Keratinocyte (primary cell): ENCODE measurements at places on chromosomes 12 and 14. TPM values are rescaled to one million over a fixed set of nuclear protein-coding genes. Genes with fewer than 3 reads are reported as not detected.

DNA sequence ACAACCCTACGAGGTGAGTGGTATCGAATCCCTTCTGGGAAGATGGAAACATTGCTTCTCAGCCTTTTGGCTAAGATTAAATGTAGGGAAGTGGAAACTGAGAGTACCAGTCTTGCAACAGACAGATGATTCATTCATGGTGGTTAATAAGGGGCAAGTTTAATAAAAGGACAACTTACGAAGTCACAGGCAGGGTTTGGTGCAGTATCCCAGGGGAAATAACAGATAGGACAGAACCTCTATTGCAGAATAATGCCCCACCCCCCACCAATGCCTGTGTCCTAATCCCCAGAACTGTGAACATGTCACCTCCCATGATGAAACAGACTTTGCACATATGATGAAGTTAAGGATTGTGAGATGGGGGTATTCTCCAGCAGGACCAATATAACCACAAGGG lies 212.5 kb downstream of the TBX5 start:
- no peaks in the 10 kb centered on the region for H3K36me3 ChIP-seq
- H3K27me3 ChIP-seq, result no peaks in the 10 kb centered on the region
- H3K27ac ChIP-seq, result no peak overlapping the region
- no peak overlapping the region for H3K4me3 ChIP-seq
- H3K4me1 ChIP-seq, result no peaks in the 10 kb centered on the region

Gene FLRT2
- polyA plus RNA-seq, result 49.3 to 74.4 TPM (median 69.2 TPM) in 3 replicates

DNA sequence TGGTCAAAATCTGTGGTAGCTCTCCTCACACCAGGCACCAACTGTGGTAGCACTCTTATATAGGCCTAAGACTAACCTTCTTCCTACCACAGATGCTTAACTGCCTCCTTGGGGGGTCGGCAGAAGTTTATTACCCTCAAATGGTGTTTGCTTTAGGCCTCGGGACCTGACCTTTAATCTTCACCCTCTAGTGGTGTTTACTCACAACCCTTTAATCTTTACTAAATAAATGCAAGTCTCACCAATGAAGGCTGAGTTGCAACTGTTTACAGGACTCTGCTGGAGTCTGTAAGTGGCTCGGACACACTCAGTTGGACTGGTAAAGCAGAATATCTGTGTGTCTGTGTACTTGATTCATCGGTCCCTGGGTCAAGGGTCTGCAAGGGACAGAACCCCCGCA lies 29.4 kb downstream of the CCER1 start:
- no peaks in the 10 kb centered on the region for H3K27me3 ChIP-seq
- peaks cover 5% of the 10 kb centered on the region for H3K4me1 ChIP-seq
- no peaks in the 10 kb centered on the region for H3K36me3 ChIP-seq

DNA sequence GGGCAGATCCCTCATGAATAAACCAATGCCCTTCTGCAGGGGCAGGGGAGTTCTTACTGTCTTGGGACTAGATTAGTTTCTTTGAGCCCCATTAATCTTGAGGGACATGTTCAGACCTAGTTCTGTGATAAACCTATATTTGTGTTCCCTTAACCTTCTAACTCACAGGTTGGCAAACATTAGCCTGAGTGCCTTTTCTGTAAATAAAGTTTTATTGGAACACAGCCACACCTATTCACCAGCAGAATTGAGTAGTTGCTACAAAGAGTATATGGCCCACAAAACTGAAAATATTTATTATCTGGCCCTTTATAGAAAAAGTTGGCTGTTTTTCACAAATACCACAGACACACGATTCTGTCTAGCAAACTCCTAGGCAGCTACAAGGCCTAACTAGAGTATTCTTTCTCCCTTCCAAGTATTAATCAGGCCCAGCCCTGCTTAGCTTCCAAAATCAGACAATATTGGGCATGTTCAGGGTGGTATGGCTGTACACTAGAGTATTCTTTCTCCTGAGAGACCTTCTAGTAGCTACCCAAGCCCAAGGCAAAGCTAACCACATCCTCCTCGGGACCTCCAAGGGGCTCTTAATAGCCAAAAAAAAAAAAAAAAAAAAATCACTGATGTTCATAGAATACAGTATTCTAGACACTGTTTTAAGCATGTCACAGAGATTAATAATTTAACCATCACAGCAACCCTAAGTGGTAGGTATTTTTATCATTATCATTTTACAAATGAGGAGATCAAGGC lies 199.3 kb upstream of the PWP1 start:
- DNase-seq, result no peak
- H3K4me3 ChIP-seq, result no peak overlapping the region
- H3K4me1 ChIP-seq, result no peaks in the 10 kb centered on the region
- no peaks in the 10 kb centered on the region for H3K27me3 ChIP-seq
- H3K27ac ChIP-seq, result no peak overlapping the region

Gene ZDHHC22
- not detected in 3 replicates for polyA plus RNA-seq

DNA sequence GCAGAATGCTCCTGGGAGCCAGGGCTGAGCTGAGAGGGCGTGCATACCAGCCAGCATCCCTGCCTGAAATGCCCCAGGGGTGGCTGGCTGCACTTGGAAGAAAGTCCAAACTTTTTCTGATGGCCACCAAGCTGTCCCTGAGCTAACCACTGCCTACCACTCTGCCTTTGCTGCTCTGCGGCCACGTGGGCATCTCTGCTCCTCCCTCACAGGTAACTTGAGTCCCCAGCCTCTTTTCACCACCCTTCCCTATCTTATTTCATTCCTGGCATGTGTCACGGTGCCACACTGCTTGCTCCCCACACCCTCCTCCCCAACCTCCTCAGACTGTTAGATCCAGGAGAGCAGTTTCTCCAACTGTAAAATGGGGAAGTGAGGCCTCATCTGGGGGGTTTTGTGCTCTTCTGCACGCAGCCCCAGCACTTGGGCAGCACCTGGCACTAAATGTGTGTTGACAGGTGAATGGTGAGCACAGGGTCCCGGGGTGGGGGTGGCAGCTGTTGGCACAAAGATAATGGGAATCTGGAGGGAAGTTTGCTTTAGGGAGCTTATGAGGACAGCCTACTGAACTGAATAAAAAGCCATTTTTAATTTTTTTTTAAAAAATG lies 113.0 kb downstream of the GLT1D1 start:
- no peak overlapping the region for H3K4me3 ChIP-seq
- no peaks in the 10 kb centered on the region for H3K27me3 ChIP-seq
- no peaks in the 10 kb centered on the region for H3K36me3 ChIP-seq
- H3K4me1 ChIP-seq, result no peaks in the 10 kb centered on the region
- no peak overlapping the region for H3K27ac ChIP-seq
- DNase-seq, result no peak

Gene RASSF9
- 2.5 to 4.7 TPM (median 4.2 TPM) in 3 replicates for polyA plus RNA-seq

DNA sequence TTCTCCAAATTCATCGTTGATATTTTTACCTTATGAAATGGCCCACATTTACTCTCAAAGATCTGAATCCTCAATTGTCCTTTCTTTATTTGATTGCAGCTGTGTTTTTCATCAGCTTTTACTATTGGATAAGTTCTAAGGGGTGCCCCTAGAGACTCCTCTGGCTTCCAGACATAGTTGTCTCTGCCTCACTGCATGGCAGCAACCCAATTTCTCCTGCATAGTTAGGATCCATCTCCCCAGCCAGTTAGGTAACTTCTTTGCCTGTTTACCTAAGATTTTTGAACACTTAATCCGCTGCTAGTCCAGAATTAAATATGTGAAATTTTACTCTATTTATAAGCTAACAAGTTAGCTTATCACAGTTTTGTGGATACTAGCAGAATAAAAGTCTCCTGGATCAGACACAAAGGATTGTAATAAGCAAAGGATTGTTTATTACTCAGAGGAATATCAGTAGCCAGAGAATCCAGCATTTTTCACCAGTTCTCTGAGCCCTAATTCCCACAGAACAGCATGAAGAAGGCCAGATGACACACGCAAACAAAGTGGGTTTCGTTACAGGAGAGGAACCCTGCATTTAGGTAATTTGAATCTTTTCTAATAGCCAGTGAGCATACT lies 101.1 kb downstream of the BBS10 start:
- H3K4me3 ChIP-seq, result no peak overlapping the region
- no peak for DNase-seq
- H3K27me3 ChIP-seq, result no peaks in the 10 kb centered on the region
- H3K27ac ChIP-seq, result no peak overlapping the region

- H3K4me3 ChIP-seq, result no peak overlapping the region
- H3K27me3 ChIP-seq, result no peaks in the 10 kb centered on the region
- no peaks in the 10 kb centered on the region for H3K36me3 ChIP-seq
- no peak for DNase-seq
These were observed 25.5 kb downstream of the CLEC1A start for GRCh38 chr12:10073261-10073660.
